ENCODE measurements at places on chromosomes 5 and 9.

DNA sequence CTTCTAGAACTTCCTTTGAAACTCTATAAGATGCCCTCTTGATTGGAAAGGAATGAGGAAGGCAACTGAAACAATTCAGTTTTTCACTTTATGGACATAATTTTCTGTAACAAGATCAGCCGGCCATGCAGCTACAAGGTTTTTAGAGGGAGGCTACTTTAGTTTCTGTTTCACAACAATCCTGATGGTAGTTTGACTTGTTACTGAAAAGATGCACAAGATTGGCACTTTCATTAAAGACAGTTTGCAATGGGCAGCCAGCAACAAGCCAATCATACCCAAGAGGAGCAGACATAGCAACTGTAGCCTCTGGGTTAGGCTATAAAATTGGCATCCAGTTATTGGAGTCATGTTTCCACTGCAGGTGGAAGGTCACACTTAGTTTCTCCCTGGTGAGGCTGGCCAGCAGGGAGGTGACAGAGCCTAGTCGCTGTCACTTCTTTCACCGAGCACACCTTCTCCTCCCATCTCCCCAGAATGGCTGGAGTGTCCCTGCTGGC, 74.3 kb upstream of the TGFBR1 start:
- no peak for DNase-seq

DNA sequence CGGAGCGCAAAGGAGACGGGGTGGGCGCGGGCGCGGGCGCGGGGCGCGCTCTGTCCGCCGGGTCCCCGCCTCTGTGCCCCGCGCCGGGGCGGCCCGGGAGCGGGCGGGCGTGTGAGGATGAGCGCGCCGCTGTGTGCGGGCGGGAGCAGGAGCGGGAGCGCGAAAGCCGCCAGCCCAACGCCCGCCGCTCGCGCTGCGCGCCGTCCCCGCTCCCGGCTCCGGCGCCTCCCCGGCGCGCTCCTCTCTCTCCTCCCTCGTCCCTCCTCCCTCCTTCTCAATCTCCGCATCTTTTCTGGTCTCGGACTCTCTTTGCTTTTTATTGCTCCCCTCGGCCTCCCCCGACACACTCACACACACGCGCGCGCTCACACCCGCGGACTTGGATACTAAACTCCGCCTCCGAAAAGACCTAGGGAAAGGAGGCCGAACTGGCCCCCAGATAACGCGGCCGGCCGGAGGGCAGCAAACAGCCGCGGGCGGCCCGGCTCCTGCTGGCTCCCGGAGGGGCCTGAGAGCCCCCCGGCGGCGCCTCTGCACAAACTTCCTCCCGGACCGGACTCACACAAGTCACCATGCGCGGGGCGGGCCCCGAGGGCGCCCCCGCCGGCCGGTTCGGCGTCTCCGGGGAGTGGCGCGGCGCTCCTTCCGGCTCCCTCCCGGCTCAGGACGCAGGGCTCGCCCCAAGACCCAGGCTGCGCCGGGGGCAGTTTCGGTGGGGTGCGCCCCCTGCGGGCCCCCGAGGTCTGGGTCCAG, at the start of gene FIBCD1:
Gene FIBCD1 (minus strand): TSS at position 596 of the 753 bp plus-strand sequence. CDS start 640 bp downstream, outside the sequence.
- DNase-seq = no peak

- no peak for DNase-seq
Observed at GRCh38 chr5:167012123-167013034, 1279.1 kb upstream of the WWC1 start.

- no peak for DNase-seq
Observed at GRCh38 chr5:96823900-96824380, 16.2 kb upstream of the ERAP1 start.

- DNase-seq = no peak
Observed at GRCh38 chr9:5110867-5111681, 74.4 kb downstream of the INSL6 start.

- DNase-seq = no peak
Observed at GRCh38 chr5:97006454-97007060, 70.7 kb downstream of the LNPEP start.

DNA sequence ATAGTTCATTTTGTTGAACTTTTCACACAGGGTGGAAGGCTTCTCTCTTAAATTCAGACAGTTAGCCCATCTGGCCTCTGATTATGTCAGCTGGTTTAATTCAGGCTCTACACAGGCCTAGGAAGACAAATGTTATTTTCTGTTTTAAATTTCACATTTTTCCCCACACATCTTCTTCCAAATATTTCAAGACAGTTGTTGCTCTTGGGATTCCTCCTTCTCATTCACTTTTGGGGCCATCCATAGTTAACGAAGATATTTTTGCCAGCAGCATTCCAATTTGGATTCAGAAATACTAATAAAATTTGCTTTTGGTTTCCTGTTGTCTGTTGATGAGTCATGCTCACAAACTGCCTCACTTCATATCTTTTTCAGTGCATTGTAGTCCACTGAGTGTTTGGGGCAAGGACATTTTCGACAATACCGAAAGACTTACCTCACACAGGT, 475.4 kb downstream of the DMAC1 start:
- no peak for DNase-seq

DNA sequence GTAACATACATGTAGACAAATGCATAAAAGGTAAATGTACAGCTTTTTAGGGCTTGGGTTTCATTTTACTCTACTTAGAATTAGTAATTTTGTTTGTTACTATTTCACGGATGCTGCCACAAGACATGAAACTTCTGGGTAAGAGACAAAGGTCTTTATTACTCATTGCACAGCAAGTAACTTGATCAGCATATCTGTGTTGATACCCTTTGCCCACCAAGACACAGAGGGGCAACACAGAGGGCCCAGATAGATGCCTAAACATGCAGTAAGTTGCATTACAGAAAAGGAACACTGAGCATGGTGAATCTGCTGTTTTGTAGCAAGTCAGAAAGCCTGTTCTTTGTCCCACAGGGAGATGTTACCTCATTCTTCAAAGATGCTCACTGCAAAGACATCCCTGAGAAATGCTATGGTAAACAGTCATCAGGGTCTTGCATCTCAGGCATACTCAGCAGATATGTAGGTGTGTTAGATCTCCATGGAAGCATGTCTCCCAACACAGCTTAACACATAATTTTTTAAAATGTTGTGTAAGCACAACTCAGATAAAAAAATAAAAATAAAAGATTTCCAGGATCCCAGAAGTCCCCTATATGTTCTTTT, 10.3 kb downstream of the ITGA2 start:
- no peak for DNase-seq

DNA sequence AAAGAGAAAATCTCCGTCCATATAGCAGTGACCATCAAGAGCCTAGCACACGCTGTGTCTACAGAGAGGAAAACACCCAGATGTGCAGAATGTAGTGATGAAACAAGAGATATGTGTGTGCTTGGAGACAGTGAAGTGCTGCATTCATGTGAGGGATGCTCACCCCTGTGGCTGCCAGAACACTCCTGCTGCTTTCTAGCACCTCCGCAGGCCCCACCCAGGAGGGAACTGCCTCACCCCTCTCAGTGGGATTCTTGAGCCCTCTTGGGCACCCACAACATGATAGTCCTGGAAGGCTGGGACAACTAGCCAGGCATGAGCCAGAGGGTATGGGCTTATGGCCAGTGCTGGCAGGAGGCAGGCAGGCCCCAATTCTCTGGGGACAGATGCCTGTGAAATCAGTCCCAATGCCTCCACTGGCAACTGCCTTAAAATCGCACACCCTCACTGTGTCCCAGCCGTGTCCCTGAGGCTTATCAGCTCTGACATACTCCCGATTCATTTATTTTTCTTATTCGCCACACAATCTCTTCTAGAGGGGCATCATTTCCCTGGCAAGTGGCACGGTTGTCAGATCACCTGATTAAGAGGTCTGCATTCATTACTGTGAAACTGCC, 73.2 kb upstream of the FSTL4 start:
- no peak for DNase-seq

- DNase-seq = no peak
Observed at GRCh38 chr5:138725153-138725817, 27.9 kb upstream of the CTNNA1 start.

- DNase-seq = no peak
Observed at GRCh38 chr5:160543395-160543794, 121.7 kb downstream of the PTTG1 start.

GRCh38 chr5:75461679-75462078, 49.8 kb downstream of the CERT1 start:
- no peak for DNase-seq

DNA sequence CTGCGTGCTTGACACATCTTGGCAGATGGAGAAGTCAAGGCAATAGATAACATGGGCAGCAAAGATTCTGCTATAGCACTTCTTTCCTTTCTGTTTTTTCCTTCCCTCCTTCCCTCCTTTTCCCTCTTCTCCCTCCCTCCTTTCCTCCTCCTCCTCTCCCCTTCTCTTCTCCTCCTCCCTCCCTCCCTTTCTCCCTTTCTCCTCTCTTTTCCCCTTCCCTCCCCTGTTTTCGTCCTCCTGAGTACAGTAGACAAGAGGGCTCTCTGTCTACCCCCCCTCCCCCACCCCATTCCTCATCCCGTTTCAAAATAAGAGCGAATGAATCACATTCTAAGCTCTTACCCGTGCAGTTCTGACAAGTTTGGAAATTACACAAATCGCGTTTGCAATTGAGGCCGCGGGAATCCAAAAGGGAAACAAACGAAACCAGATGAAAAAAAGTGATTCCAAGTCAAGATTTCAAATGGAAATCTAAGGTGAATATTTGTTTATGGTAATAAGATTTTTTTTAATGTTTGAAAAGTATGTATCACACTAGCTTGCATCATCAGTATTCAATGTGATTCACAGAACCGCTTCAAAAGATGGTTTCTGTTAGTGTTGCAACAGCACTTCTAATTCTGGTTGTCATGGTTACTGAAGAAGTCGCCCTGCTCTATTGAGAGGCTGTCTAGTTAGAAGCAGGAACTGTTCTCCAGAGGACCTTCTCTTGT, 1.3 kb downstream of the NIM1K start:
- DNase-seq = peak; percentile 49

- no peak for DNase-seq
Observed at GRCh38 chr9:114233491-114234185, 78.3 kb downstream of the COL27A1 start.

GRCh38 chr5:60162441-60162840, 268.9 kb upstream of the PDE4D start:
- no peak for DNase-seq

- DNase-seq = peak; percentile 76
Observed at GRCh38 chr9:130235558-130236435, 29.8 kb upstream of the HMCN2 start.

- DNase-seq = no peak
Observed at GRCh38 chr5:89536020-89536419, 653.0 kb upstream of the MEF2C start.

GRCh38 chr9:95090871-95091577, 226.5 kb downstream of the FANCC start:
- DNase-seq = no peak

DNA sequence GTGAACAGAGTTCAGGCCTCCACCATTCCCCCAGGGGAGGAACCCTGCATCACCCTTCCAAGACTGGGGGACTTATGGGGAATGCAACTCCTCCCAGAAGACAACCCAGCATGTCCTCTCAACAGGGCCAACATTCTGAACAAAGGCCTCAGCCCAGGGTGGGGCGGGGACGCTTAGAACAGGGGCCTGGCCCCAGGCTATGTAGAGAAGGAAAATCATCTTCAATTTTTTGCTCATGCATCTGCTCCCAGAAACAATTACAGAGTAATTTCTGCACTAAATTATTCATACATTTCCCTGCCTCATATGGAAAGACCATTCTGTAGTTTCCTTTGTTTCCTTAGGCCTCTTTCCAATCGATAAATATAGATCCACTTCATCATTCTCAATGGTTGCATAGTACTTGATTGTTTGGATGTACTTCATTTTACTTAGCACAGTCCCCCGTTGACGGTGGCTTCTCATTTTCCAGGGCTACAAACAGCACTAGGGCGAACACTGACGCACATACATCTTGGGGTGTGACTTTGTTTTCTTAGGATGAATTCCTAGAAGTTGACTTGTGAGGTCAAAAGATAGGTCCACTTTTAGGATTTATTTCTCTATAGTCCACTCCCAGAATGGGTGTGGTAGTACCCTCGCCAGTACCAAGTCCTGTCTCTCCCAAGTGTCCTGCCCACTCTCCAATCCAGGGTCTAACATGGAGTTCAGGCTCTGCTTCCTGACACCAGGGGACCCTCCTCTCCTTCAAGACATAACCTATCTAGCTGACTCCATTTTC, 27.2 kb upstream of the SMU1 start:
- DNase-seq = no peak

- no peak for DNase-seq
Observed at GRCh38 chr5:73668486-73669111, 42.6 kb downstream of the ARHGEF28 start.

DNA sequence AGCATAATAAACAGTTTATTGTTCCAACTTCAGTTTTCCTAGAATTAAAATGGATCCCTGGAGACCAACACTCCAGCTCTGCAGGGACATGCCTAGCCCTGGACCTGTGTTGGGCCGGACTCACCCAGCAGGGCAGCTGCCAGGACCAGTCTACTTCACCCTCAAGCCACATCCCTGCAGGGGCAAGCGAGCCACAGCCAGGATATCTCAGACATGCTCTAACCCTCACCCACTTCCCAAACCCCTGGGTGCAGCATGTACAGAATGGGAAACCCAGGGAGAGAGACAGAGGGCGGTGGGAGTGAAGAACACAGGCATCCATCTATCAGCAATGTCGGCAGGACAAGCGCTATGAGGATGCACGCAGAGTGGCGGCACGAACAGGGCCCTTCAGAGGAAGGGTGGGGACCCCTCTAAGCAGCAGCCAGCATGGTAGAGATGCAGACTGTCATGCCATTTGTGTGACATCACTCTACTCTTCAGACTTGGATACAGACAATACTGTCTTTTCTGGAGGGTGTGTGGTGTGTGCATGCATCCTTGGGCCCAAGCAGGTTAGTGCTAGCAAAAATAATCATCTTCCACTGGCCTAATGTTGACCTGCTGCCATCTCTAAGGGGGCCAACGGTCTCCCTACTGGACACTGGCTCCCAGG, 83.1 kb downstream of the SEMA4D start:
- no peak for DNase-seq

- DNase-seq = no peak
Observed at GRCh38 chr5:124519396-124519795, 227.0 kb downstream of the ZNF608 start.

GRCh38 chr5:140611020-140611521, 21.9 kb downstream of the CD14 start:
- DNase-seq = no peak

DNA sequence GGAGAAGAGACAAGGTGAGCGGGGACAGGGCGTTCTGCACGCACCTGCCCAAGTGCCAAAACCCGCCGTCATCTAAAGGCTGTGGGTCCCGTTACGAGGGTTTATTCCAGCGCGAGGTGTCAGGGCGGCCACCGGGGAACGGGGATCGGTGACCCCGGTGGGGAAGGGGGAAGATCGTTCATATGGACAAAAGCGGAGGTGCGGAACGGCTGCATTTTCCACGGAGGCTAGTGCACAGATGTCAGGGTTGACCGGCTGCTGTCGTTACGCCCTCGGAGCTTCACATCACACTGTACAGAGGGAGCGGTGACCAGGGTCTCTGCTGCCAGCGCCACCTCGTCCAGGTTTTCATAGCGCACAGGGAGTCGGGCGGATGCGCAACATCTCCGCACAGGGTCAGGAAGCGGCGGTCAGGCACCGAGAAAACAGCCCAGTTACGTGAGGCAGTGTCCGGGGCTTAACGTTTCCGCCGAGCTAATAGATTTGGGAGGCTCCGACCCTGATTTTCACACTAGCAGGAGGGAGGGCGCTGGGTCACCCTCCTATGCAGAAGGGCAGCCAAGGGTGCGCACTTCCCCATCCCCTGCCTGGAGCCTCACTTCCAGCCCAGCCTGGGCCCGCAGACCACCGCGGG, 13.5 kb downstream of the BTNL9 start:
- peak; percentile 10 for DNase-seq
